ENCODE measurements at places on chromosomes 1 and 21. TPM values are rescaled to one million over a fixed set of nuclear protein-coding genes. Genes with fewer than 3 reads are reported as not detected.

TNFRSF14 gene
- polyA plus RNA-seq: 64.8 TPM

ITGB2 gene
- polyA plus RNA-seq: 25.3 TPM

ALX3 gene
- 0.08 TPM for polyA plus RNA-seq

LCE2C gene
- polyA plus RNA-seq: not detected

AGT gene
- polyA plus RNA-seq: 0.65 TPM

PTPRC gene
- 5.3 TPM for polyA plus RNA-seq

CFHR1 gene
- not detected for polyA plus RNA-seq

DLGAP3 gene
- polyA plus RNA-seq: 0.25 TPM

ST6GALNAC5 gene
- polyA plus RNA-seq: 2.9 TPM

KDF1 gene
- polyA plus RNA-seq: 13.6 TPM

SH2D1B gene
- polyA plus RNA-seq: not detected

B3GALT6 gene
- polyA plus RNA-seq: 9.7 TPM
